ENCODE measurements at places on chromosomes 3 and 15. TPM values are rescaled to one million over a fixed set of nuclear protein-coding genes. Genes with fewer than 3 reads are reported as not detected.

Gene CASR
- polyA plus RNA-seq, result not detected

Gene FBXO40
- polyA plus RNA-seq, result not detected

Gene GALNT15
- 1.5 TPM for polyA plus RNA-seq

Gene CHRNB4
- polyA plus RNA-seq, result not detected

Gene CAMKV
- polyA plus RNA-seq, result 316 TPM

Gene PLSCR4
- not detected for polyA plus RNA-seq

Gene FAM107A
- polyA plus RNA-seq, result 0.16 TPM

Gene GABPB1
- 34.1 TPM for polyA plus RNA-seq

Gene GP9
- not detected for polyA plus RNA-seq

Gene ACSBG1
- polyA plus RNA-seq, result 0.32 TPM

Gene GORASP1
- polyA plus RNA-seq, result 55.6 TPM

Gene SLC6A11
- 4.2 TPM for polyA plus RNA-seq

Gene CCR4
- polyA plus RNA-seq, result not detected

Gene JMJD7
- polyA plus RNA-seq, result 14.0 TPM

Gene IL17RD
- 14.8 TPM for polyA plus RNA-seq

Gene HGD
- not detected for polyA plus RNA-seq

Gene PLA1A
- not detected for polyA plus RNA-seq

Gene DUOX1
- not detected for polyA plus RNA-seq

Gene TEX55
- not detected for polyA plus RNA-seq

Gene FRMD4B
- 6.2 TPM for polyA plus RNA-seq

Data from neural cell (in vitro differentiated cells).